ENCODE measurements at places on chromosomes 13 and 19. TPM values are rescaled to one million over a fixed set of nuclear protein-coding genes. Genes with fewer than 3 reads are reported as not detected.

Gene FGF22
- not detected for total RNA-seq

Gene IRGC
- not detected for total RNA-seq

Gene TUBB4A
- not detected for total RNA-seq

Gene MCEMP1
- not detected for total RNA-seq

Gene ERICH6B
- total RNA-seq: not detected

Gene CYP2A7
- not detected for total RNA-seq

Gene OVOL3
- total RNA-seq: not detected

Data from smooth muscle cell of the umbilical artery (primary cell).